Pancreas (tissue), 10 donors: ENCODE measurements at places on chromosomes 4 and X. TPM values are rescaled to one million over a fixed set of nuclear protein-coding genes. Genes with fewer than 3 reads are reported as not detected.

GRCh38 chrX:49001521-49002090, 458 bp downstream of the GRIPAP1 start:
- H3K27me3 ChIP-seq: no peaks in the 10 kb centered on the region
- peak overlapping the region; percentile 87 for H3K27ac ChIP-seq
- H3K4me3 ChIP-seq: peak overlapping the region; percentile 33
- no peaks in the 10 kb centered on the region for H3K4me1 ChIP-seq

GRCh38 chr4:153228512-153229140, 24.4 kb downstream of the TRIM2 start:
- H3K27ac ChIP-seq: no peak overlapping the region
- H3K27me3 ChIP-seq: no peaks in the 10 kb centered on the region
- no peak overlapping the region for H3K4me3 ChIP-seq
- DNase-seq: no peak
- H3K4me1 ChIP-seq: peaks cover 16% of the 10 kb centered on the region
- no peaks in the 10 kb centered on the region for H3K36me3 ChIP-seq

DNA sequence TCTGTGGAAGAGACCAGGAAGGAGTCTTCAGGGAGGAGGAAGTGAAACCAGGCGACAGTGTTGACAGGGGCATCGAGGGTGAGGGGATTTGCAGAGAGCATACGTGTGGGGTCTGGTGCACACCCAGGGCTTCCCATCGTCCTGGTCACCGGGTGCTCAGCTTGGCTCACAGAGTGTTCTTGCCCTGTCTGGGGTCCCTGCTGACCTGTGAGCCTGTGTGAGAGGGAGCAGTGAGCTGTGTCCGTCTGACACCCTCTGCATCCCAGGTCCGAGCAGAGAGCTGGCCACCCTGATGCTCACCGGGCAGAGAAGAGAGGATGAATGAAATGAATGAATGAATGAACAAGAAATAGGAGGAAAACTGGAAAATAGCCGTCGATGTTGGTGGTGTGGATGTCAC, 46.5 kb downstream of the CPZ start:
- no peaks in the 10 kb centered on the region for H3K4me1 ChIP-seq
- DNase-seq: no peak
- H3K27ac ChIP-seq: no peak overlapping the region
- H3K4me3 ChIP-seq: no peak overlapping the region
- H3K36me3 ChIP-seq: no peaks in the 10 kb centered on the region

- no peaks in the 10 kb centered on the region for H3K36me3 ChIP-seq
- no peak overlapping the region for H3K27ac ChIP-seq
- no peak for DNase-seq
Observed at GRCh38 chr4:134320048-134320447, 118.5 kb upstream of the PABPC4L start.

GRCh38 chr4:53705972-53706371, 114.7 kb upstream of the LNX1 start:
- H3K4me3 ChIP-seq: no peak overlapping the region
- peaks cover 2% of the 10 kb centered on the region for H3K4me1 ChIP-seq
- H3K36me3 ChIP-seq: no peaks in the 10 kb centered on the region
- no peak for DNase-seq

GRCh38 chr4:92198711-92199110, 105.1 kb upstream of the GRID2 start:
- no peak for DNase-seq
- no peak overlapping the region for H3K27ac ChIP-seq
- H3K4me3 ChIP-seq: no peak overlapping the region
- no peaks in the 10 kb centered on the region for H3K36me3 ChIP-seq

The S100P gene
- total RNA-seq: 1.7 TPM

The FGF16 gene
- not detected for total RNA-seq
